Activated CD8-positive, alpha-beta memory T cell treated with anti-CD3 and anti-CD28 coated beads, Interleukin-2, amount 10 ng/mL, durations not matched to agents 7 days and 5 days (primary cell): ENCODE measurements at places on chromosomes 5 and 9. TPM values are rescaled to one million over a fixed set of nuclear protein-coding genes. Genes with fewer than 3 reads are reported as not detected.

IFNB1 gene
- 1.1 TPM for total RNA-seq

GMCL2 gene
- not detected for total RNA-seq

GRXCR2 gene
- total RNA-seq = not detected

ATP10B gene
- not detected for total RNA-seq

C9 gene
- total RNA-seq = not detected

DCAF12 gene
- 48.4 TPM for total RNA-seq

ANKDD1B gene
- not detected for total RNA-seq

SPDL1 gene
- total RNA-seq = 45.6 TPM

PROB1 gene
- total RNA-seq = 10.9 TPM

MATR3 gene
- 195 TPM for total RNA-seq

TAF1L gene
- total RNA-seq = not detected

LECT2 gene
- total RNA-seq = not detected

ENHO gene
- not detected for total RNA-seq

CENPP gene
- total RNA-seq = 38.3 TPM

CCDC183 gene
- 0.26 TPM for total RNA-seq

NINJ1 gene
- 54.9 TPM for total RNA-seq

SLC23A1 gene
- total RNA-seq = 1.9 TPM

PCA3 gene
- total RNA-seq = not detected

SLC25A46 gene
- 61.2 TPM for total RNA-seq

RMRP gene
- 13,083 TPM for total RNA-seq

CDX1 gene
- not detected for total RNA-seq

PCDHA2 gene
- total RNA-seq = not detected

WDR31 gene
- 1.1 TPM for total RNA-seq

CAVIN4 gene
- total RNA-seq = 0.29 TPM

DND1 gene
- 2.8 TPM for total RNA-seq

COL27A1 gene
- total RNA-seq = 0.15 TPM

MAMDC4 gene
- total RNA-seq = 15.5 TPM

ENTPD8 gene
- not detected for total RNA-seq

CKMT2 gene
- total RNA-seq = not detected

INSL4 gene
- not detected for total RNA-seq
